ENCODE measurements at places on chromosomes 2 and 18.

DNA sequence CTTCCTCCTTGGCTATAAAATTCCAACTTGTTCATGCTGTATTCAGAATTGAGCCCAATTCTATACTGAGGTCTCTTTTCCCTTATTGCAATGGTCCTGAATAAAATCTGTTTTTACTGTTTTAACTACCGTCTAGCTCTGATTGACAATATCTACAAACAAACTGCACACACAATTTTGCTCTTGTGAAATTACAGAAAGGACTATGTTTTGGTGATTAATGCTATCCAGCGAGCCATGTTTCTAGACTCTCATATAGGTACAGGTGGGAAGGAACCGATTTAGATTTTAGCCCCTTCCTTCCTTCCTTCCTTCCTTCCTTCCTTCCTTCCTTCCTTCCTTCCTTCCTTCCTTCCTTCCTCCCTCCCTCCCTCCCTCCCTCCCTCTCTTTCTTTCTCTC lies 254.4 kb downstream of the SLC4A3 start:
- DNase-seq = no peak

GRCh38 chr18:76658627-76659026 lies 163.6 kb upstream of the ZNF516 start:
- DNase-seq = no peak

DNA sequence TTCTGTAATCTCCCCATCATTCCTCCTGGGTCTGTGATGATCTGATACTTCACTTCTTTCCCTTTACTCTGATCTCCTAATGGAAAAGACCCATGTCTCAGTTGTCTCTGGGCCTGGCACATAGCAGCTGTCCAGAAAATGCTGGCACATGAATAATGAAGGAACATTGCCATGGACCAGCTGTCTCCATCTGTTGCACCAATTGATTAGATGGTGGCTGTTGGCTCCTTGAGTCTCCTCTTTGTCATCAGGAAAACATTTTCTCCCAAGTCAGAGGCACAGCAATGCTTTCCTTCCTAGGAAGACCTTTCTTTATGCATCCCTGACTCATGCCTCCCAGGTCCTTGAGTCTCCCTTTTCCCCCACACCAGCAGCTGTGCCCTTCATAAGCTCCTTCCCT lies 286.2 kb upstream of the CXCR4 start:
- DNase-seq = no peak

DNA sequence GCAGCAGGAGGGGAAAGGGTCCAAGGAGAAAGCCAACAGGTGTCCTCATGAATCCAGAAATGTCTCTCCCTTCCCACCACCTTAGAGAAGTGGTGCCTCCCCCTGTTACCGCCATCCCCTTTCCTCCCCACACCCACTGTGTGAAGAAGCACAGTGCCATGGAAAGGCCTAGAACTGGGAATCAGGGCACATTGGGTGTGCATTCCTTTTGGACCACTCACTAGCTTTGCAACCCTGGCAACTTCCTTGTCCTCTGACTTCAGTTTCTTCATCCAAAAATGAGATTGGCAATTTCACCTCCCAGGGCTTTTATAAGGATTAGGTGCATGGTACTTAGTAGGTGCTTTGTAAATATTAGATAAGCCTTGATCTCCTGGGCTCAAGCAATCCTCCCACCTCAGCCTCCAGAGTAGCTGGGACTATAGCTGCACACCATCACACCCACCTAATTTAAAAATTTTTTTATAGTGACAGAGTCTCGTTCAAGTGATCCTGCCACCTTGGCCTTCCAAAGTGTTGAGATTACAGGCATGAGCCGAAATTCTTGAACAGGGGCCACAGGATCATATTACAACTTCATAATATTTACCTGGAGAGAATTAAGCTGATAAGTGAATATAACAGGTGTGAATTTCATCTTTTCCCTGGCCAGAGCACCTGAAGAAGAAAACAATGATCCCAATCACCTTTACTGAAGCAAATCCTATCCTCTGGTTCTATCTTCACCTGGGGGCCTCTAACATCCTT lies 97.9 kb upstream of the TAF1B start:
- DNase-seq = no peak
